ENCODE measurements at places on chromosomes 5 and 9.

DNA sequence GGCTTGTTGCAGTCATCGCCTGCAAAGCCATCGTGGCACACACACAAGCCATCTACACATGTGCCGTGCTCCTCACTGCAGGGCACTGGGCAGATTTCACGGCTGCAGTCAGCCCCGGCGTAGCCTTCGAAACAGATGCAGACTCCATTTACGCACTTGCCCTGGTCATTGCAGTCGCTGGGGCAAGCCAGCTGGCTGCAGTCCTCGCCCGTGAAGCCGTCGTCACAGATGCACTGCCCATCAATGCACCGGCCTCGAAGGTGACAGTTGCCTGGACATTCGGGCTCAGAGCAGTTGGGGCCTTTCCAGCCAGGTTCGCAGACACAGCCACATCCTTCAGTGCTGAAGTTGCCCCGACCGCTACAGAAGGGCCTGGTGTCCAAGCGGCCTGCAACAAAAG, 31.1 kb downstream of the TNC start:
- DNase-seq, result no peak

DNA sequence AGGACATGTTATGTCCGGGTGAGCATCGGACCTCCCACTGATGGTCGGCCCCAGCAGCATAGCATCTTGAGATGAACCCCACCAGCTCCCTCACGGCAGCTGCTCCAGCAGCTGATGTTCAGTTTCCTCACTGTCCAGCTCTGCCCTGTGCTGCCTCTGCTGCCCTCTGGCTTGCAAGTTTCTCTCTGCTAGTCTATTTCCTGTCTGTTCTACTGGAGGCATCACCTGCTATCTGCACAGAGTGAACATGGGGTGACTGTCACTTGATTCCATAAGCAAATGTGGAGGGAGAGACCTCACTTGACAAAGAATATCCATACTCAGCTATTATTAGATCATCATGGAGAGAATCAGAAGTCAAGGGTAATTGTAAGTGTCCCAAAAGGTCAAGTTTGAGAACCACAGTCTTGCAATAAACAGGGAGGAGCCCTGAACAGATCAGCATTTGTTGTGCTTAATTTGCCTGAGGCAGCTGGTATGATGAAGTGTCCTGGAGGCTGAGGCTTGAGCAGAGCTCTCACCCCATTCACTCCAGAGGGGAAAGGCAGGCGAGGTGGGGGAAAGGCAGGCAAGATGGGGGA, 702.8 kb downstream of the SEMA5A start:
- no peak for DNase-seq

DNA sequence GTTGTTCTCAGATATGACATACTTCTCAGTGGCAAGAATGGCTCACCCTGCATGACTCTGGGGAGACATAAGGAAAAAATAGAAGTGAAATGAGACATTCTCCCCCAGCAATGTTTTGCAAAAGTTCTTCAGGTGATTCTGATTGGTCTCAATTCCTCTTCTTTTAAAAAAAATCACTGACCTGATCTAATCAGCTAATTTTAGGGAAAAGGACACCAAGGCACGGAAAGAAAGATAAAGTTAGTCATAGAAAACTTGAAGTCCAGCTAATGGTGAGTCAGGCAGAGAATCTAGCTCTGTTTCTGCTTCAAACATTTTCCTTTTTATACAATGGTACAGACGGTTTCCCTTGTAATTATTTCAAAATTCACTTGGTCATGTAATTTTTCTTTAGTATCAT, 1018.9 kb upstream of the ARRDC3 start:
- no peak for DNase-seq

- DNase-seq, result no peak
Observed at GRCh38 chr5:172285226-172286143, 1.9 kb upstream of the UBTD2 start.

GRCh38 chr9:34659592-34660253, 2.7 kb downstream of the CCL27 start:
- no peak for DNase-seq

GRCh38 chr5:105554568-105555169, 1992.1 kb upstream of the NUDT12 start:
- no peak for DNase-seq

DNA sequence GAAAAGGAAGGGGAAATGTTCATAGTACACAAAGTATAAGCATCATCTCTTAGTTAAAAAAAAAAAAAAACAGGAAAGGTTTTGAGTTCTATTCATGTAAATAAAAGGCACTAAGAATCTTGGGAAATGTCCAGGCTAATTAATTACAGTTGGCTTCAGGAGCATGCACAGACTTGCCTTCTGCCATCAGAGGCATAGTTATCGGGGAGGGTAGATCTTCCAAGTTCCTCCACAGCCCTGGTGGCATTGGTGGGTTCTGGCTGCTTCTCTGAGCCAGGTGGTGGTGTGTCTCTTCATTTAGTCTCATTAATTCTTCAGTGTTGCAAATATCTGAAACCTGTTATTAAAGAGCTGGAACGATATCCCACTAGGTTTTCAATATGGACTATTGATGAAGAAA, 85.2 kb downstream of the TMEM252 start:
- DNase-seq, result no peak

DNA sequence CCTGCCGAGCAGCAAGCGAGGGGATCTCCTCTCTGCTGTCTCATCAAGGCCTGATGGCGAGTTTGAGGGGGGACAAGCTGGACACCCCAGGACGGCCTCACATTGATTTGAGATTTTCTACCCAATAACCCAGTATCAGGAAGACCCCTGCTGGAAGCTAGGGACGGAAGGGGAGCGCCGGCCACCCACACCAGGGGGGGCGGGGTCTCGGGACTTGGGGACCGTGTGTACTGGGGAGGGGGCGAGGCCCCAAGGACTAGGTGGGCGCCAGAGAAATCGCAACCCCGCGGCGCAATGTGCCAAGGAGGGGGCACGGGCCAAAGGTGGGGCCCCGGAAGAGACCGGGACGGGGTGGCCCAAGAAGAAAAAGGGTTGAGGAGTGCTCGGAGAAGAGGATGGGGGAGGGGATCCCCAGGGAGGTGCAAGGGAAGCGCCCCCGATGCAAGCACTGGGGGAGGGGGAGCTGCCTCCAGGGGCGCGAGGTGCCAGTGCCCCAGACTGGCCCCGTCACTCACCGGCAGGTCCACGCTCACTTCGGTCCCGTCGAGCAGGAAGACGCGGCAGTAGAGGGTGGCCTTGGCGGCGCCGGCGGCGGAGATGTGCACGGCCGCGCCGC, 1.1 kb downstream of the EPB41L4B start:
- DNase-seq, result no peak

GRCh38 chr5:84113246-84114105, 271.2 kb downstream of the EDIL3 start:
- no peak for DNase-seq

DNA sequence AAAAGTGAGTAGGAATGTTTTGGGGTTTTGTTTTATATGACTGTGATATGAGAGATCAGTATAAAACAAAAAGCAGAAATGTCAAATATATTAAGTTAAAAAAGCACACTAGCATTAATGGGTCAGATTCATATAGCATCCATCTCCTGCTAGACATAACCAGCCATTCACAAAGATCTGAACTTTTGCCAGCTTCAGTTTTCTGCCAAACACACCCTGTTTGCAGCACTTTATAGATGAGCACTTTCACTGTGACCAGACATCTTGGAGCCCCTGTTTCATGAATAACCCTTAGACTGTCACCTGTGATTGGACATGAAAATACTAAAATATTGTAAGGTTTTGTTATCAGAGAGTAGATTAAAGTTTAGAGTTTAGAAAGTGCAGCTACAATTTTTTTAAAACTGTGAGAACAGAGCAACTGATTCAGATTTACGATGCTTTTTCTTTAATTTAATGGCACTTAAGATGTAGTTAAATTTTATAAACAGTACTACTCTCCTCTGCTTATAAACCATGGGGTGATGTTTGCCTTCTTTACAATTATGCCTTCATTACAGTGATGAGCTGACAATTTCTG, 142.6 kb downstream of the KCTD16 start:
- DNase-seq, result no peak

- no peak for DNase-seq
Observed at GRCh38 chr9:16555802-16556201, 314.7 kb downstream of the BNC2 start.

DNA sequence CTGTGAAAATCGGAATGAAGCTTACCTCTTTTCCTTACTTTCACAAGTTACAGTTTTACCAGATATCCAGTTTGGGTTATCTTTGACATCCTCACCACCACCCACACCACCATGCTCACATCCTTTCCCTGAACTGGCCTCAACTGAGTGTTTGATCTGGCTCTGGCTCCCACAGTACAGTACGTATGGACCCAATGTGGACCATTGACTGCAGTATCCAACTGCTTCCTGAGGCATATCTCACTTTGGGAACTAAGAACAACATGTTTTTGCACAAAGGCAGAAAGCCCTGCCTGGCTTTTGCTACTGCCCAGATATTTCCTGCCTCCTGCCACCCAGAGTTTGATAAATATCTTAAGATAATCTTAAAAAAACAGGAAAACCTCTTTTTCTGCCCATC, 1232.0 kb upstream of the CDH18 start:
- DNase-seq, result no peak

DNA sequence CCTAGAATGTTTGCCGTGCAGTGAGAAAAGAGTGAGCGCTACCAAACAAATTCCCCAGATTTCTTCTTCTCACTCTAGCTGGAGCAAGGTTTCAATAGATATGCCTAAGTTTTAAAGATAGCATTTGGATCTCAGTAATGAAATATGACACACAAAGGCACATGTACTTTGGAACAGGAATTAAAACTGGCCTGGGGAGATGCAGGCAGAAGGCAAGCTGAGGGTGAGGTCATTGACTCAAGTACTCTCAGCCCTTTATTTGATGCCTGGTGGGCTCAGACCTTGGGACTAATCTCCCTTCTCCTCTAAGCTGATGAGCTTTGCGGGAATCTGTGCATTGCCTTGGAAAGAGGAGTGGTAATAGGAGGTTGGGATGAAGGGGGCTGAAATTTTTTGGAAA, 323.3 kb upstream of the SLC30A5 start:
- no peak for DNase-seq

- no peak for DNase-seq
Observed at GRCh38 chr5:31626156-31626555, 12.8 kb upstream of the PDZD2 start.

- no peak for DNase-seq
Observed at GRCh38 chr5:143390941-143391340, 12.5 kb downstream of the NR3C1 start.

- DNase-seq, result no peak
Observed at GRCh38 chr5:29944327-29944726, 1249.2 kb upstream of the CDH6 start.

- DNase-seq, result no peak
Observed at GRCh38 chr5:80054682-80055081, 19.5 kb downstream of the THBS4 start.

Data from activated naive CD4-positive, alpha-beta T cell treated with anti-CD3 and anti-CD28 coated beads, Interleukin-2, amount 50 U/mL, for 72 hours (primary cell).